Mesothelial cell of epicardium (in vitro differentiated cells): ENCODE measurements at places on chromosomes 1 and 21. TPM values are rescaled to one million over a fixed set of nuclear protein-coding genes. Genes with fewer than 3 reads are reported as not detected.

DNA sequence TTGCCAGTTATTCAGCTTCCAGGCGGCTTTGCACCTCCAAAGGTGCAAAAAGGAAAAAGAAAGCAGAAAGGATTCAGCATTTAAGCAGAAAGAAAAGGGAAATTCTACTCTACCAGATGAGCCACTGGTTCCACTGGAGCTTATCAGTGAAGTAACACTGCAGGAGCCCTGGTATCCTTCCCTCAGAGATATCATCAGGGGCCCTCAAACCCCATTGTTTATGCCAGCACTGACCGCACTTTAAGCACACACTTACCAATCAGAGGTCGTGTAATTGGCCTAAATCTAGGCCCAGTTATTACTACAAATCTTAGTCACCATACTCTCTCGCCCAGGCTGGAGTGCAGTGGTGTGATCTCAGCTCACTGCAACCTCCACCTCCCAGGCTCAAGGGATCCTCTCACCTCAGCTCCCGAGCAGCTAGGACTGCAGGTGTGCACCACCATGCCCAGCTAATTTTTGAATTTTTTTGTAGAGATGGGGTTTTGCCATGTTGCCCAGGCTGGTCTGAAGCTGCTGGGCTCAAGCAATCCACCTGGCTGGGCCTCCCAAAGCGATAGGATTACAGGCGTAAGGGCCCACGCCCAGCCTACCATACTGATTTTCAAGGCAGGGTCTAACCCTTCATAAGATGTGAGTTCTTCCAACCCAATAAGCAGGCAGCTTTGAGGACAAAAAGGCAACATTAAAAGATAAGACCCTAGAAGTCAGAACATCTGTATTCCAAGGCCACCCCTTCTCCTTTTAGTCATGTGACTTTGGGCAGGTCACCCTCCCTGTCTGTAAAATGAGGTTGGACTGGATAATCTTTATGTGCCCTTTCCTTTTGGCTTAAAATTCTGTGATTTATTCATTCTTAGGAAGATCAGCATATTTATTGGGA lies 125.3 kb downstream of the SYT2 start:
- H3K4me3 ChIP-seq, result no peak overlapping the region
- H3K36me3 ChIP-seq, result peaks cover 16% of the 10 kb centered on the region
- no peaks in the 10 kb centered on the region for H3K27me3 ChIP-seq
- H3K27ac ChIP-seq, result peak overlapping the region; percentile 30

DNA sequence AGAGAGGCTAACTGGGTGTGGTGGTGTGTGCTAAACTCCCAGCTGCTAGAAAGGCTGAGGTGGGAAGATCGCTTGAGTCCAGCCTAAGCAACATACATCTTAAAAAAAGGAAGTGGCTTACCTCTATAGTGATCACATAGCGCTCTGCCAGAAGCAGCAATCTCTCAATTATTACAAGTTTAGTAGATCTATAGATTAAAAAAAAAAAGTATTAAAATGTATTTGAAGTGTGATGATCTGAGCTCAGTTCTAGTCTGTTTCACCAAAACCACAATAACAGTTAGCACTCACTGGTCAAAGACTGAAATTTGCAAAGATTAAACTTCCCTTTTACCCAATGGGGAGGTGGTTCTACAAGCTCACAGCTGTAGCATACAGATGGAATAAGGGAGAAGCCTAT lies 76.3 kb downstream of the USP24 start:
- H3K4me1 ChIP-seq, result no peaks in the 10 kb centered on the region
- H3K27me3 ChIP-seq, result no peaks in the 10 kb centered on the region
- no peak overlapping the region for H3K27ac ChIP-seq

GRCh38 chr1:65527707-65528503 lies 107.4 kb downstream of the LEPR start:
- H3K27ac ChIP-seq, result no peak overlapping the region
- peaks cover 2% of the 10 kb centered on the region for H3K36me3 ChIP-seq
- H3K4me1 ChIP-seq, result peaks cover 22% of the 10 kb centered on the region
- H3K4me3 ChIP-seq, result no peak overlapping the region

- DNase-seq, result no peak
- H3K27me3 ChIP-seq, result no peaks in the 10 kb centered on the region
- no peak overlapping the region for H3K4me3 ChIP-seq
- peaks cover 30% of the 10 kb centered on the region for H3K4me1 ChIP-seq
Observed at GRCh38 chr1:75342786-75343185, 208.6 kb downstream of the LHX8 start.

GRCh38 chr1:77459881-77460280 lies 178.1 kb downstream of the AK5 start:
- no peak for DNase-seq
- H3K4me3 ChIP-seq, result no peak overlapping the region
- H3K4me1 ChIP-seq, result peaks cover 13% of the 10 kb centered on the region
- peaks cover 3% of the 10 kb centered on the region for H3K27me3 ChIP-seq

- H3K36me3 ChIP-seq, result no peaks in the 10 kb centered on the region
- peaks cover 14% of the 10 kb centered on the region for H3K4me1 ChIP-seq
- no peak for DNase-seq
Observed at GRCh38 chr1:113057006-113057405, 16.0 kb upstream of the LRIG2 start.

The HCN3 gene
- total RNA-seq, result 12.9 to 13.6 TPM (median 13.1 TPM) in 3 replicates

The CHD5 gene
- 4.8 to 4.9 TPM (median 4.9 TPM) in 3 replicates for total RNA-seq
